Activated CD4-positive, alpha-beta T cell treated with anti-CD3 and anti-CD28 coated beads, Interleukin-2, Interleukin-6, amounts not matched to agents 100 ng/mL and 50 ng/mL, durations not matched to agents 16 hours and 8 hours (primary cell): ENCODE measurements at places on chromosomes 4 and X.

GRCh38 chr4:109690690-109691410 lies 12.4 kb downstream of the CASP6 start:
- no peak for DNase-seq

GRCh38 chrX:21181232-21181853 lies 192.9 kb upstream of the CNKSR2 start:
- no peak for DNase-seq

DNA sequence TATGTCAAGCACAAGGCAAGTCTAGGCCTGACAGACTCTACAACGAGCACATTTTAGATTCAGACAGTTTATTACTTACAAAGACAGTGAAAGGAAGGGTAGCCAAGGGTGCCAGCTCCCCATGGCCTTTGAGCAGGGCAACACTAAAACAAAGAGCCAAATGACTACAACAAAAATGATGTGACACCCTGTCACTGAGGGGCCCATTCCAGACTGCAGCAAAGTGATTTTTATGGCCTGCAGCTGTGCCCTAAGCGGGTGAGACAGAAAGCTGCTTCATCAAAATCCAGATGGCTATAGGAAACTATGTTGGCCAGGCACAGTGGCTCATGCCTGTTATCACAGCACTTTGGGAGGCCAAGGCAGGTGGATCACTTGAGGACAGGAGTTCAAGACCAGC lies 13.4 kb upstream of the RP2 start:
- DNase-seq = no peak

- DNase-seq = no peak
Observed at GRCh38 chr4:150938417-150938816, 76.7 kb downstream of the LRBA start.
